ENCODE measurements at places on chromosomes 1 and 21.

DNA sequence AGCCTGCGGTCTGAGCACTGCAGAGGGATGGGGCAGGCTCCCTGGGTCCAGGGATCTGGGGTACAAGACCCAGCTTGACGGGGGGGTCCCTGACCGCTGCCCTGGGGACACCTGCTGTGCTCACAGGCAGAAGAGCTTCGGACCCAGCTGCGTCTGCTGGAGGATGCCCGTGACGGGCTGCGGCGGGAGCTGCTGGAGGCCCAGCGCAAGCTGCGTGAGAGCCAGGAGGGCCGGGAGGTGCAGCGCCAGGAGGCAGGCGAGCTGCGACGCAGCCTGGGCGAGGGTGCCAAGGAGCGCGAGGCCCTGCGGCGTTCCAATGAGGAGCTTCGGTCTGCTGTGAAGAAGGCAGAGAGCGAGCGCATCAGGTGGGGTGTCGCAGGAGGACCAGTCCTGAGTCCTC is 25.2 kb downstream of the MFAP2 start:
- DNase-seq: no peak

DNA sequence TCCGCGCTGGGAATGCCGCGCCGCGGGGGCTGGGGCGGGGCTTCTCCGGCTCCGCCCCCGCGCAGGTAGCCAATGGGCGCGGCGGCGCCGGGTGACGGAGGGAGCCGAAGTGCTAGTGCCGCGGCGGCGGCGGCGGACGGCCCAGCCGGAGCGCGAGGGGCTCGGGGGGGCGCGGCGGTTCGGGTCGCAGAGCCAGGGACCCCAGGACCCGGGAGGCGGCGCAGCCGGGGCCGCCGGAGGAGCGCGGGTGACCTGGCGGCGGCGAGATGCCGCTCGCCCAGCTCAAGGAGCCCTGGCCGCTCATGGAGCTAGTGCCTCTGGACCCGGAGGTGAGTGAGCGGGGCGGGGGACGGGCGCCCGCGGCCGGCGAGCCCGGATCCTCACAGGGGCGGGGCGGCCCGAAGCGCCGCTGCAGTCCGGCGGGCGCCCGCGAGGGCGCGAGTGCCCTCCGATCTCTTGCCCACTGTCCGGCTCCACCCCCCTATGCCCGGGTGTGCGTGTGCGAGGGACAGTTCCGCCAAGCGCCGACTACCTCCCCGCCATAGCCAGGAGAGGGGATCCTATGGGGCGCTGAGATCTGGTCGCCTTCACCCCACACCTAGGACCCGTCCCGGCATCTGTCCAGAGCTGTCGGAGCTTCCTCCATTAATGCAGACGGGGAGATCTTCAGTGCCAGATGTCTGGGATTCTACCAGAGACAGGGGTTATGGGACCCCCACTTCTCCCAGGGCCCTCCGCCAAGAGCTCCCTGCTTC is at the start of gene RPS6KA1:
TSS of gene RPS6KA1 (plus strand) at position 107 of the 755 bp plus-strand sequence. CDS start at position 267, 160 bp downstream.
- DNase-seq: peak; percentile 74

GRCh38 chr1:23742670-23743286 is 493 bp upstream of the ELOA start:
- no peak for DNase-seq

DNA sequence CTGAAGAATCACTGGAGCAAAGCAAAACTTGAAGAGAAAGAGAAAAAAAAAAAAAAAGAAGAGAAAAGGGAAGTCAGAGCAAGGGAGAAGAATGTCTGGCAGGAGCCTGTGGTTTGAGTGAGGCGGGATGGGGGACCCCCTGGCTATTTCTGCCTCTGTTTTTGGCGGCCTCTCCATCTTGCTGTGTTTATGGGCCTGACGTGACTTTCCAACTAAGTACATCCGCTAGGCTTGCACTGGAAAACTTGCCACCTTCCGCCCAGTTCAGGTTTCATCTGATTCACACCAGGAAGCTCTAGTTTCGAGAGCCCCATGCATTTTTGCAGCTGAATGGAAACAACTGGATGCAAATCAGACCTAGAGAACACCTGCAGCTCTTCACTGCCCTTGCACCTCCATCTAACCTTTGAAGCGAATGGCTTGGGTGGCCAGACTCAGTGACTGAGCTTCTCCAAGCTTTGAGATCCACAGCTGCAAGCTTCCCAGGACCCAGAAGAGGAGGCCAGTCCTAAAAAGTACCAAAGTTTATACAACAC is 28.0 kb downstream of the TBX15 start:
- DNase-seq: no peak

DNA sequence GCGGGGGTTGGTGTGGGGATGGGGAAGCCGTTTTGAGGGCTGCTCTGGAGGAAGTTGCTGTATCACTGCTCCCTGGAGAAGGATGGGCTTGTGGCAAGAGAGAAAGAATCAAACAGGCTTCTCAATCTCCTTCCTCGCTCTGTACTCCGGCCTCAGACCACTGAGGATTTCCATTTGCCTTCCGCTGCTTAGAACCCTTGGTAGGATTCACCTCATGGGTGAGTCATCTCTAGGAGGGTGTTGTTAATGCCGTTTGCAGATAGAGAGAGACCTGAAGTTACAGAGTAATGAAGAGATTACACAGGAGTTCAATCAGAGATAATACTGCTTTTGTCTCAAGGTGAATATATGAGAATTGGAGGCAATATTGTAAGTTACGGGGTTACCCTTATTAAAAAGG is 15.3 kb downstream of the SLC35F3 start:
- no peak for DNase-seq

DNA sequence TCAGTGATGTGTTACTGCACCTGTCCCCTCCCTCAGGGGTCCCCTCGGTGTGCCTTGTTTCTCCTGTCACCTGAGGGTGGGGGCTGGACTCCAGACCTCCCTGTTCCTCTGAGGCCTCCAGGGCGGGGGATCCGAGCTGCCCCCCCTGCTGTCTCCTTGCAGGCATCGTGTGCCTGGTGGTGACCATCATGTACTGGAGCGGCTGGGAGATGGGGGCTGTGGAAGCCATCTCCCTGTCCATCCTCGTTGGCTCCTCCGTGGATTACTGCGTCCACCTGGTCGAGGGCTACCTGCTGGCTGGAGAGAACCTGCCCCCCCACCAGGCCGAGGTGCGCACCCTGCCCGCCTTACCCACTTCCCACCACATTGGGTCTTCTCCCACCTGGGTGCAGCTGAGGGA is 56.4 kb downstream of the DISP3 start:
- DNase-seq: no peak

GRCh38 chr1:57214951-57215575 is 208.8 kb downstream of the DAB1 start:
- DNase-seq: no peak

- DNase-seq: no peak
Observed at GRCh38 chr1:3553166-3553939, 58.0 kb downstream of the MEGF6 start.

DNA sequence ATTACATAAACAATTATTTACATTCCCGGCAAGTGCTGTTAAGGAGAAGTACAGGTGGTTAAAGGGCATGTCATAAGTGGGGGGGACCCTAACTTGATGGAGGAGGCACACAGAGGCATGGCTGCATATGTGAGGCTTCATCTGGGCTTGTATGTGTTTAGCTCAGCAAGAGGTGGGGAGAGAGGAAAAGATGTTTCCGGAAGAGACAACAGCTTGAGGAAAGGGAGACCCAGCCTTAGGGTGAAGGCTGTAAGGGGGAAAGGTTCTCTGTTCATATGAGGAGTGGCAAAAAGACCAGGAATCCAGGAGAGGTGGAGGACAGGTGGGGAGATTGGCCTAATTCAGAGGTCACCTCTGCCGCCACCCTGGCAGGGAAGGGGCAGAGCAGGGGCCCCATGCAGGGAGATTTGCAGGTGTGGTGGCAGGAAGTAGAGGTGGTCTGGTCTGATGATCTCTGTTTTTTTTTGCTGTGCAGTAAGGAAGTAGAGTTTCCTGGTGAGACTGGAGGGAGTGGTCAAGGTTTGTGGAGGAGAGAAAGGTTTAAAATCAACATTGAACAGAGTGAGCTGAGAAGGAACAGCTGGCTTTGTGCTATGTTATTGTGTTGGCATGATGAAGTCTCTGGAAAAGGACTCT is 9.0 kb downstream of the TRAF5 start:
- DNase-seq: no peak

GRCh38 chr21:34372321-34372720 is 3.0 kb upstream of the SMIM11 start:
- DNase-seq: no peak

GRCh38 chr1:41447995-41448770 is 36.3 kb downstream of the EDN2 start:
- no peak for DNase-seq

- no peak for DNase-seq
Observed at GRCh38 chr1:8382608-8383505, 64.9 kb downstream of the SLC45A1 start.

- DNase-seq: no peak
Observed at GRCh38 chr1:98669355-98670296, 8.1 kb downstream of the SNX7 start.

DNA sequence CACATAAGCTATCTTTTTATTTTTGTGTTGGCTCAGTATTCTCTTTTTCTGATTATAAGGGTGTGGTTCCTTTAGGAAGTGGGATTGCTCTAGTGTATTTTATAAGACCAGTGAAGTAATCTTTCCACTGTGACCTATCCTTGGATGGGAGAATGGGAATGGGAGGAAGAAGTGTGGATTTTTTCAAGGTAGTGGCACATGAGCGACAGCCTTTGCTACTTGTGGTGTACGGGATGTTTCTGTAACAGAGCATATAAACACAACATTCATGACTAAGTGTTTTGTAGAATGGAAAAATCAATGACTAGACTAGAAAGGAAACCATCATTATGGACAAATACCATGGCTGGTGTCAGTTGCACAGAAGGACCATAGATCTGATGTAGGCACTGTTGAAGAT is 209.6 kb downstream of the GIPC2 start:
- no peak for DNase-seq

DNA sequence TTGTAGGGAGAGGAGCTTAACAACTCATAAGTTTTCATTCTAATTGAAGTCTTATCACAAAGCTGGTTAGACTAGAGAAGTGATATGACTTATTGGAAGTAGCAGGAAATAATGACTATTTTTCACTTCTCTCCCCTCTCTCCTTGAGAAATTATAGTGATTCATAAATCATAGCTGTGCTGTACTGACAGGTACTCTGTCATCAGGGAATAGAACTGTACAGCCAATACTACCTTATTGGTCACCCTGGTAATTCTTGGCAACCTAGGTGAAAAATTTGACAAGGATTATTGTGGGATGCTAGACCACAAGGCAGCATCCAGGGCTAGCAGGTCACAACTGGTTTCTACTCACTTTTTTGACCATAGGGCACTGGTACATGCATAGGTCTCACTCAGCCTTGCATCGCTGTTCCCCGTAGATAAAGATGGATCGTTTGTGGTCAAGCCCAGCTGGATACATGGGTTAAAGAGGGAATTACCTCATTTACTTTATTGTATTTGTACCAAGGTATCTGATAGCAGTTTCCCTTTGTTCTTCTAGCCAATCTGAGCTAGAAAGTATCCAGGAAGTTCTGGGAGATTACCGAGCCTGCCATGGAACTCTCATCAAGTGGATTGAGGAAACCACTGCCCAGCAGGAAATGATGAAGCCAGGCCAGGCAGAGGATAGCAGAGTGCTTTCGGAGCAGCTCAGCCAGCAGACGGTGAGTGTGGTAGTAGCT is 113.6 kb downstream of the MACF1 start:
- DNase-seq: no peak

GRCh38 chr21:45837936-45838335 is 143.6 kb upstream of the COL6A1 start:
- DNase-seq: no peak

GRCh38 chr1:46020010-46020409 is 112.4 kb downstream of the PIK3R3 start:
- DNase-seq: no peak

DNA sequence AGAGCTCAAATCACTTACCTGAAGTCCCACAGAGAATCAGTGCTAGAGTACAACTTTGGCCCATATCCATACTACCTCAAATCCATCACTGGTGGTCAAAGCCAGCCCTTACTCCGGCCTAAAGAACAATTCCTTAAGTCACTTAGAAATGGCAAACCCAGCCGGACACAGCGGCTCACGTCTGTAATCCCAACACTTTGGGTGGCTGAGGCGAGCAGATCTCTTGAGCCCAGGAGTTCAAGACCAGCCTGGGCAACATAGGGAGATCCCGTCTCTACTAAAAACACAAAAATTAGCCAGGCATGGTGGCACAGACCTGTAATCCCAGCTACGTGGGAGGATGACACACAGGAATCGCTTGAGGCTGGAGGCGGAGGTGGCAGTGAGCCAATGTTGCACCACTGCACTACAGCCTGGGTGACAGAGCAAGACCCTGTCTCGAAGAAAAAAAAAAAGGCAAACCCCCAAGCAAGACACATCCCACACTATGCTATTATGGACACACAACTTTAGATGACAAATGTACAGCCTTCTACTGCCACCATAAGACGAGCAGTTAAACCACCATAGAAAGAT is 24.0 kb downstream of the NPHP4 start:
- no peak for DNase-seq

DNA sequence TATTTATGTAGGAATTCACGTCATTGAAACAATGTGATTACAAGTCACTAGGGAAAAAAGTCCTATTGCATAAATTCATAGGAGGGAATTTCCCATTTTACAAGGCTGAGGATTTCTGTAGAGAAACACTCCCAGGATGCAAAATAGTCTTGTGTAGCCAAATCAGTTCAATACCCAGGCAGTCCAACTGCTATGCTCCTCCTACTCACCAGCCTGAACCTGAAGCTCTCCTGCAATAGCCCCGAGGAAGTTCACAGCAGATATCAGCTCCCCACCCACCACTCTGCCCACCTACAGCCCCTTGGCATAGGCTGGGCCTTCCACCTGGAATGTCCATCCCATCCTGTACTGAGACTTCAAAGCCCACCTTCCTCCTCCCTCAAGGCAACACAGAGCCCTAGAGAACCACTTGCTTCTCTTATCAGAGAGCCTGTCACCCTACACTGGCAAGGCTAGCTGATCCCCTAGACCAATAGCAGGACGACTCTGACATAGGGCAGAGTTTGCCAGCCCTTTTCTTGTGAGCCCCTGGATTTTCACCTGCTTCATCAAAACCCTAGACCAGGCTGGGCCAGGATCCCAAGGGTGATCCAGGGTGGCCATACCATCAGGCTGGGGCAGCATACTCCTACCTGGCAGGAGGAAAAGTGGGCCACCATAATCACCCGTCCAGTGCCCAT is 1.5 kb downstream of the LSS start:
- no peak for DNase-seq

Measured in stimulated activated CD4-positive, alpha-beta T cell treated with anti-CD3 and anti-CD28 coated beads, Interleukin-15, amount 100 ng/mL, for 24 hours (primary cell).